ENCODE measurements at places on chromosomes 1 and 21.
A peak's percentile ranks its signal among the peaks of the same experiment; 100 is the strongest.

- DNase-seq = no peak
Measured at GRCh38 chr1:235930543-235930942, 63.8 kb upstream of the LYST start.

DNA sequence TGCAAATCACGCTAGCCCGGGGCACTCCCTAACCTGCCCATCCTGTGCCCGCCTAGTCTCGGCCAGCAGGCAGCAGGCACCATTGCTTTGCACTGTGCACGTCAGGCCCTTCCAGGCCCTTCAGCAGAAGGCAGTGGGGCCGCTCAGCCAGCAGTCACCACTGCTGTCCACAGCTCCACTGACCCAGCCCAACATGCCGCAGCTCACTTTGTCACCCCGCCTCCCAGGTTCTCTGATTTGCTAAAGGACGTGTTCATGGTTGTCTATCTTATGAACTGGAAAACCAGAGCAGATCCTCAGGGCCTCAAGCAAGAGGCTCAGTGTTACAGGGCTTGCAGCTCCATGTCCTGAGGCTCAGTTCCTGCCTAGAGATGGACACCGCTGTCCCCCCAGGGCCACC is 14.2 kb upstream of the SPOCD1 start:
- no peak for DNase-seq

GRCh38 chr1:89596698-89597097 is 36.2 kb upstream of the LRRC8C start:
- no peak for DNase-seq

GRCh38 chr1:100448366-100448765 is 89.6 kb upstream of the GPR88 start:
- DNase-seq = no peak

GRCh38 chr1:29452463-29453230 is 216.3 kb downstream of the PTPRU start:
- DNase-seq = no peak

DNA sequence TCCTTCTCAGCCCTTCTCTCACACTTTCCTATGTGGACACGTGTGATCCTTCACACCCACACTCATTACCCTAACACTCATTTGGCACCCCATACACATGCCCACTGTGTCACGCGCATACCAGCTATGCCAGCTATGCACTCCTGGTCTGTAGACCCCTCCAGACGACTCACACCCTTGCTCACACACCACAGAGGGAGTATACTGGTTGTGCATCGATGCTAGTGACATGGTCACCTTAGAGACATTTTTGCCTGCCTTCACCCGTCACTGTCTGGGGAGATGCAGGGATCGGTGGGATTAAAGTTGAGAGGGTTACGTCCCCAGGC is 8.3 kb upstream of the PPM1J start:
- no peak for DNase-seq

GRCh38 chr1:5840551-5841001 is 151.6 kb downstream of the NPHP4 start:
- DNase-seq = no peak

DNA sequence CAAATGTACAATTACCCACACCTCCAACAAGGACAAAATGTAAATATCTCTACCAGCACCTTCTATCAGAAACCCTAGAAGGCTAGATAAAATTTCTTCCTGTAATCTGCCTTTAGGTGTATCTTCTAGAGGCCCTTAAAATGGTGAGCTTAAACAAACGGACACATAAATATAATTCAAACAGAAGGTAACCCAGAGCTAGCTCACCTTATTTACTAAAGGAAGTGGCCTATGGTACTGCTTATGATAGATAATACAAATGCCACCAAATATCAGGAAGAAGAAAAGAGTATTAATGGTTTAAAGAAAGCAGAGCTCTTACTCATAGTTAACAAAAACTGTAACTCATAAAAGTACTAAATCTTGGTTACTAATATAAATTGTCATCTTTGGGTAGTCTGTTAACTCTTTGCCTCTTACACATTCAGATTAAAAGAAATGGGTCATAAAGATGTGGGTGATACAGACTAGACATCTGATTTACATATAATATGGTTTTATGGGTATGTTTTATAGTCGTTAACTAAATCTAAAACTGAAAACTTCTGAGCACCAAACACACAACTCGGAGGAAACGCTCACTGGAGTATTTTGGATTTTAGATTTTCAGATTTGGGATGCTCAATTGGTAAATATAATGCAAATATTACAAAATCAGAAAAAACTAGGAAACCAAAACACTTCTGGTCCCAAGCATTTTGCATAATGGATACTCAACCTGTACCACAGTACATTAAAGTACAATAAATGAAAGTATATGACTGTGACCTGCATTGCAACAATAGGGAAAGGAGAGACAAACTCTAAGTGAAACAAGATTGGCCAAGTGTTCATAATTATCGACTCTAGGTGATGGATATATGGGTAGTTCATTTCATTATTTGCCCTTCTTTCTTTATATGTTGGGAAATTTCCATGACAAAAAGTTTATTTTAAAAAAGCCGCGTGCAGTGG is 23.2 kb downstream of the TRIT1 start:
- no peak for DNase-seq

GRCh38 chr1:36092166-36092797 is 3.6 kb downstream of the ADPRS start:
- DNase-seq = no peak

DNA sequence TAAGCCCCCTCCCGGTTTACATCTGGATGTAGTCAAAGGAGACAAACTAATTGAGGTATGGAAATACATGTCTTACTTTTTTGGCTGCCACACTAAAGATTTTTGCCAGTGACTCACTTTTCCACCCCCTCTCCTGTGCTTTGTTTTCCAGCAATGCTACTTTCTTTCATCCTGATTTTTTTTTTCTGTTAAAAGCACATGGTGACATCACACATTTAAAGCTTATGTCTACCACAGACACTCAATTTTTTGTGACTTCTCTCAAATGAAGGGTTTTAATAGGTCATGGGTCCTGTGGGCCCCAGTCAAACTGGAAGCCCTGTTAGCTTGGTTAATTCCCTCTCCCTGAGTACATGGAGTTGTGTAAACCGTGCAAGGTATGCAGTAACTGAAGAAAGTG is 2.2 kb downstream of the PPP1R8 start:
- DNase-seq = no peak

DNA sequence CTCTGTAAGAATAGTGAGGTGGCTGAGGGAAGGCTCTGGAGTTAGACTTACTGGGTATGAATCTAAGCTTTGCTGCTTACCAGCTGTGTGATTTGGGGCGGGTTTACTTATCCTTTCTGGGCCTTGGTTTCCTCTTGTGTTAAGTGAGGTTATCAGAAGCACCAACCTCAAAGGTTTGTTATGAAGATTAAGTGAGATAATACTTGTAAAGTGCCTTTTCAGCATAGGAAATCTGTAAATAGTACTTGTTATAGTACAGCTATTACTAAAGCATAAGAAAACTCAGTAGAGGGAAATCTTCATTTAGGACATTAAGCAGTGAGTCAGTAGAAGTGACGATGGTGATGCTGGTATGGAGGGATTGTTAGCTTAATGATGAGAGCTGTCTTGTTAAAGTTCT is 12.1 kb downstream of the HHAT start:
- DNase-seq = no peak

DNA sequence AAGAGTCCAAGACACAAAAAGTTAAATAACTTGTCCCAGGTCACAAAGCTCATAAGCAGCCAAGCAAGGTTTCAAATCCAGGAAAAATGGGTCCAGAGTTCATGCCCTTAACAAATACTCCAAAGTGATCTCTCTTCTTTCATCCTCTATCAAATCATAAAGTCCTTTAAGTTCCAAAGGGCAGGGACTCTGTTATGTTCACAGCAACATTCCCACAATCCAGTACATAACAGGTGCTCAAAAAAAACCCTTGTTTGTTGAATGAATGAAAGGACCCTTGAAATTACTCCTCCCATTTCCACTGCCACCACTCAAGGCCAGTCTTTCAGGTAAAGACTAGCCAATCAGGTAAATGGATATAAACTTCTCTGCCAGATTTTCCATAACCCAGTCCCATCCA is 2.7 kb downstream of the ABL2 start:
- DNase-seq = no peak

DNA sequence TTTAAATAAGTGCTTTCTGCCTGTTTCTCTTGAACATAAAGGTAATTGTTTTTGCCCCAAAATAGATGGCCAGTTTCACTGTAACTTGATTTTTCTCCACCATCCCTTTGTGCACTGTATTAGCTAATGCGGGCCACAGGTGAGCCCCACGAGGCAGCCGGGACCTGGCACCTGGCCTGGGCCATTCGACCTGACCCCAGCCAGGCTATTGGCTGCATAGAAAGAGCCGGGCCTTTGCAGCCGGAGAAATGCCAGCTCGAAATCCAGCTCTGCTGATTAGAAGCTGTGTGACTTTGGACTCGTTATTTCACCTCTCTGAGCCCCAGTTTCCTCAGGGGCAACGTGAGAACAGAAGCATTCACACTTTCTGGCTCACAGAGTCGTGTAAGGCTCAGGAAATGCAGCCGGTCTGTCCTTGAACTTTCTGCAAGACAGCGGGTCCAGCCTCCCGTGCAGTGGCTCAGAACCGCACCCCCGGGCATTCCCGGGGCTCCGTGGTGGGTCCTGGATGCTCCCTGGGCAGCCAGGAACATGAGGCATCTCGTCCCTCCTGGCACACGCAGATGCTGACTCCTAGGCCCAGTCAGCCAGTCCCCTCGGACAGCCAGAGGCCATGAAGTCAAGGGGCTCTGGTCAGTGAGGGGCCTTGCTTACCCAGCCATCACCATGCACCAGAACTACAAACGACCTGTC is 37.4 kb upstream of the ACTRT2 start:
- no peak for DNase-seq

DNA sequence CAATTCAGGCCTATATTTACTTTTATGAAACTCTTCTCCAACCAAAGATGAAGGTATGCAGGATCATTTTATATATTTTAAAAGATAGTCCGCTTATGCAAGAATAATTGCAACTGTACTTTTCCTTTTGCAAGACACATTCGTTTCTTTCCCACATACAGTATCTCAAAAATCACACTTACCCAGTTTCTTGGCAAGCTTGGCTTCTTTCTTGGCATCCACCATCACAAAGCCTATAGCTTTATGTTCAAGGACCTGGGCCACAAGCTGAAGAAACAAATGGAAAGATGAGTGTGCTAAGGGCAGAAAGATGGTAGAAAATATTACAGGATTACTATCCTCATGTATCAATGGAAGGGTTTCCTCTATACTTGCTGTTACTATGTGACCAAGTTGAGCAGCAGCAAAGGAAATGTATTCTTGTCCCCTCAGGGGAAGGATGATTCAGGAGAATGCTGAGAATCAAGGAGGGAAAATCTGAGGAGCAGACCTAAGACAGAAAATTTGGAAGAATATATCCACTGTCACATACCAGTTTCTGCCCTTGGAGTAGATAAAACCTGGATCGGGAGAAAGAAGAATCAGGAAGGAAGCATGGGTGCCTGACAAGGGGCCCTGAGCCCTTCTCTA is 23.8 kb downstream of the CASQ2 start:
- no peak for DNase-seq

- no peak for DNase-seq
Measured at GRCh38 chr1:38708701-38709258, 150.8 kb downstream of the RRAGC start.

GRCh38 chr1:1684031-1684681 is 8.4 kb downstream of the SLC35E2B start:
- DNase-seq = no peak

DNA sequence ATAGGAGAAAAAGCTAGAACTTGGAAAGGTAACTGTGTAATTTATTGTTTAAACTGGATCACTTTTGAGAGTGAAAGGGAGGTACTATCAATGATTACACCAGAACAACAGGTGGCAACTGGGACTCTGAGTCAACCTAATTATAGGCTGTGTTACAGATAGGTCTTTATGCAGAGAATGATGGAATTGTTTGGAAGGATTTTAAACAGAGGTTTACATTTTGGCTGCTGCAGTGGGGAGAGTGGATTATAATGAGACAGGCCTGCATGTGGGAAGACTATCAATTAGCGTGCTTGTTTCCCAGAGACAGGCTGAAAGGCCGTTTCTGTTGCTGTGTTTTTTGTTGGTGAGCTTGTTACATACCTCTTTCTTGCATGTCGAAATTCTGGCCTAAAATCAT is 432.9 kb downstream of the PLA2G4A start:
- no peak for DNase-seq

DNA sequence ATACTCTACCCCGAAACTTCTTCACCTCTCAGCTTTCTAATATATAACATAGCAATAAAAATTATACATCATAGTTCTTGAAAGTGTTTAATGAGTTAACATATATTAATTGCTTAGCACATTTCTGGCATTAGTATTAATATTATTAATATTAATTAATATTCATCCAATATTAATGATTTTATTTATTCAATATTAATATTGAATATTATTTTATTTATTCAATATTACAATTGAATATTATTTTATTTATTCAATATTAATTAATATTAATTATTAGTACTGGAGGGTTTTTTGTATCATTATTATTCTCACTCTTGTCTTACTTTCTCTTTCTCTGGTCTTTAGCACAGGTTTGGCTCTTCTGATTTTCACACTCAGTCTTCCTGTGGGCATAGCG is 105.2 kb downstream of the GRIK1 start:
- DNase-seq = no peak

DNA sequence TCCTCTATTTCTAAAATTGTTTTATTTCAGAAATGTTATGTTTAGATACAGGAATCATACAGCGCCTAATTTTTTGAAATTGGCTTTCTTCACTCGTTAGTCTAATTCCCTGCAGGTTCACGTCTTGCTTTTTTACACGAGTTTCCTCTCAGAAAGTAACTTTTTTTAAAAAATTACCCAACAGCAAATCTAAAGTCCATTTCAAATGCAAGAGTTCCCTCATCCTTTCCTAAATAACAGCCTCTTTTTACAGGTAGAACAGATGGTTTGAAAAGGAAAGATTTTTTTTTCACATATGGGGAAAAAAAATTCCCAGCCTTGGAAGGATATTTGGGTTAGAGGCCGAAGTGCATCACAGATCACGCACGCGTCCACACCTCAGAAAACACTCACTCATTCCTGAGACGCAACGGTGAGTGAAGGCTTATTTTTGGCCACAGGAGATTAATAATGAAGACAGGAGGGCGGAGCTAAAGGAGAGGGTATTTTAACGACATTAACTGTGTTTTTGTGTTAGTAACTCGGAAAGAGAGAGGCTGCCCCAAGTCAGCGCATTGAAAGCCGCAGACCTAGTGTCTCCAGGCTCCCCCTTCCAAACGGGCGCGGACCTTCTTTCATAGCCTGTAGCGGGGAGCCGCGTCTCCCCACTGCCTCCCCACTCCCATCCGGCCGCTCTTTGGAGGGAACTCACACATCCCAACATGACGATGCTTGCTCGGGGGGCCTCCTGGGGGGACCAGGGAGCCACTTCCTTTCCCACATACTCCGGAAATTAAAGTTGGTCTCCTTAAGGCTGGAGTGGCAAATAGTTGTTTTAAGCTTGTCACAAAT is 969 bp upstream of the RIPK4 start:
- peak; percentile 10 for DNase-seq

- DNase-seq = no peak
Measured at GRCh38 chr1:178060789-178061556, 32.9 kb upstream of the RASAL2 start.

DNA sequence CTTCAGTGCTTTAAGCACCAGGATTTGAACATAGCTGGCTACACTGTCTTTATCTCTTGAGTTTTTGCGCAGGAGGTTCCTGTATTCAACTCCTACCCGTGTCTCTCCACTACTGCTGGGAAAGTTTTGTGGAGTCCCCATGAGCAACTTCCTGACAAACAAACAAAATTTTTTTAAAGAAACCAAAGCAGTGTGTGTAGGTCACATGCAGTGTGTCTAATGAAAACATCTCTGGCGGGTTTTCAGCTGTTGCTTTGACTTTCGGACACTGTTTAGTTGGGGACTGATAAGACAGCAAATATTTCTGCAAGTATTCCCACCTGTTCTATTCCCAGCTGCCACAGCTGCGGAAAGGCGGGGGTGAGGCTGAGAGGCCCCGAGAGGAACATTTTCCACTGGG is 2.0 kb downstream of the PSEN2 start:
- no peak for DNase-seq
